Activated T-helper 2 cell treated with anti-CD3 and anti-CD28 coated beads, Interferon-gamma antibody, Interleukin-2, Interleukin-4, amounts not matched to agents 10 μg/mL and 5 μg/mL and 100 μg/mL, durations not matched to agents 14 hours and 24 hours and 36 hours (primary cell): ENCODE measurements at places on chromosomes 1 and 21. TPM values are rescaled to one million over a fixed set of nuclear protein-coding genes. Genes with fewer than 3 reads are reported as not detected.

GRCh38 chr1:15351310-15351709 lies 58.4 kb upstream of the EFHD2 start:
- H3K27ac ChIP-seq, result no peak overlapping the region
- no peak for DNase-seq
- H3K36me3 ChIP-seq, result no peaks in the 10 kb centered on the region
- H3K4me3 ChIP-seq, result no peak overlapping the region
- H3K4me1 ChIP-seq, result peaks cover 62% of the 10 kb centered on the region

DNA sequence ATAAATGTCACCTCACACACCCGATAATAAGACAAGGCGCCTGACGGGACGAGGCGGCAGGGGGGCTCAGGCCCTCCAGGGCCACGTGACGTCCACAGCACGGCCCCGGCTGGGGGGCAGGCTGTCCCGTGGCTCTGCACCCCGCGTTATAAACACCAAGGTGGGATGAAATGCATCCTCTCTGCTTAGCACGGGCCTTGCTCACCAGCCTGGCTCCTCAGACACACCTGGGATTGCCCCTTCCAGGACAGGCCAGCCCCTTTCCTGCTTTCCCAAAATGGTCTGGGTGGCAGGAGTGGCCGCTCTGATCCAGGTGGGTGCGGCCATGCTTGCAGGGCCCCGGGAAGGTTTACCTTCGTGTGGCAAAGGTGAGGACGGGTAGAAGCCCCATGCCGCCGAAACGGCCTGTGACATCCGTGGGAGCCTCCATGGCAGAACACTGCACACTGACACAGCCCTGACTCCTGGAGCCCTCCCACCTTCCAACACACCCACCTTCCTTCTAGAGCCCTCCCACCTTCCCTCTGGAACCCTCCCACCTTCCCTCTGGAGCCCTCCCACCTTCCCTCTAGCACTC lies 35.9 kb downstream of the SLC19A1 start:
- no peaks in the 10 kb centered on the region for H3K4me1 ChIP-seq
- no peak overlapping the region for H3K27ac ChIP-seq
- no peak for DNase-seq
- no peaks in the 10 kb centered on the region for H3K36me3 ChIP-seq

- peaks cover 27% of the 10 kb centered on the region for H3K27me3 ChIP-seq
- no peak overlapping the region for H3K27ac ChIP-seq
- H3K4me1 ChIP-seq, result peaks cover 8% of the 10 kb centered on the region
These were observed 2.7 kb downstream of the PDE9A start for GRCh38 chr21:42655796-42656770.

- no peaks in the 10 kb centered on the region for H3K27me3 ChIP-seq
- no peaks in the 10 kb centered on the region for H3K4me1 ChIP-seq
- no peak for DNase-seq
- H3K27ac ChIP-seq, result no peak overlapping the region
These were observed 167.7 kb downstream of the ACTL8 start for GRCh38 chr1:17922833-17923232.

- no peaks in the 10 kb centered on the region for H3K27me3 ChIP-seq
- no peak overlapping the region for H3K27ac ChIP-seq
- H3K4me3 ChIP-seq, result no peak overlapping the region
- no peaks in the 10 kb centered on the region for H3K36me3 ChIP-seq
- DNase-seq, result no peak
These were observed 197.2 kb upstream of the MAP1LC3C start for GRCh38 chr1:242196101-242196500.

The KLHDC9 gene
- not detected in 2 replicates for total RNA-seq

GRCh38 chr1:29448456-29449235 lies 212.3 kb downstream of the PTPRU start:
- H3K4me1 ChIP-seq, result no peaks in the 10 kb centered on the region
- no peak overlapping the region for H3K27ac ChIP-seq
- no peaks in the 10 kb centered on the region for H3K27me3 ChIP-seq
- no peaks in the 10 kb centered on the region for H3K36me3 ChIP-seq
- no peak for DNase-seq
- no peak overlapping the region for H3K4me3 ChIP-seq
